Progenitor cell of endocrine pancreas (in vitro differentiated cells): ENCODE measurements at places on chromosomes 1 and 21.
A peak's percentile ranks its signal among the peaks of the same experiment; 100 is the strongest.

GRCh38 chr1:167492481-167492910 is 25.8 kb downstream of the CD247 start:
- peaks cover 17% of the 10 kb centered on the region for H3K27me3 ChIP-seq

DNA sequence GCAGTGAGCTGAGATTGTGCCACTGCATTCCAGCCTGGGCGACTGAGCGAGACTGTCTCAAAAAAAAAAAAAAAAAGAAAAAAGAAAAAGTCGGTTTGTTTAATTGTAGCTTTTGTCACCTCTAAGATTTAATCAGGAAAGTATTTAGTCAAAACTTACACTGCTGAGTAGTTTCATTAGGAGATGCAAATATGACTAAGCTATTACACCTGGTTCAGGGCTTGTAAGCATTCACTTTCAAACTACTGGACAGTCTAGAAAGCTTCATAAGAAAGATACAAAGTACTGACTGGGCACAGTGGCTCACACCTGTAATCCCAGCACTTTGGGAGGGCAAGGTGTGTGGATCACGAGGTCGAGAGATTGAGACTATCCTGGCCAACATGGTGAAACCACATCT is 75.9 kb upstream of the CACYBP start:
- H3K4me1 ChIP-seq = peaks cover 12% of the 10 kb centered on the region
- H3K27ac ChIP-seq = no peak overlapping the region
- peaks cover 14% of the 10 kb centered on the region for H3K36me3 ChIP-seq
- no peak overlapping the region for H3K4me3 ChIP-seq
- H3K27me3 ChIP-seq = no peaks in the 10 kb centered on the region

DNA sequence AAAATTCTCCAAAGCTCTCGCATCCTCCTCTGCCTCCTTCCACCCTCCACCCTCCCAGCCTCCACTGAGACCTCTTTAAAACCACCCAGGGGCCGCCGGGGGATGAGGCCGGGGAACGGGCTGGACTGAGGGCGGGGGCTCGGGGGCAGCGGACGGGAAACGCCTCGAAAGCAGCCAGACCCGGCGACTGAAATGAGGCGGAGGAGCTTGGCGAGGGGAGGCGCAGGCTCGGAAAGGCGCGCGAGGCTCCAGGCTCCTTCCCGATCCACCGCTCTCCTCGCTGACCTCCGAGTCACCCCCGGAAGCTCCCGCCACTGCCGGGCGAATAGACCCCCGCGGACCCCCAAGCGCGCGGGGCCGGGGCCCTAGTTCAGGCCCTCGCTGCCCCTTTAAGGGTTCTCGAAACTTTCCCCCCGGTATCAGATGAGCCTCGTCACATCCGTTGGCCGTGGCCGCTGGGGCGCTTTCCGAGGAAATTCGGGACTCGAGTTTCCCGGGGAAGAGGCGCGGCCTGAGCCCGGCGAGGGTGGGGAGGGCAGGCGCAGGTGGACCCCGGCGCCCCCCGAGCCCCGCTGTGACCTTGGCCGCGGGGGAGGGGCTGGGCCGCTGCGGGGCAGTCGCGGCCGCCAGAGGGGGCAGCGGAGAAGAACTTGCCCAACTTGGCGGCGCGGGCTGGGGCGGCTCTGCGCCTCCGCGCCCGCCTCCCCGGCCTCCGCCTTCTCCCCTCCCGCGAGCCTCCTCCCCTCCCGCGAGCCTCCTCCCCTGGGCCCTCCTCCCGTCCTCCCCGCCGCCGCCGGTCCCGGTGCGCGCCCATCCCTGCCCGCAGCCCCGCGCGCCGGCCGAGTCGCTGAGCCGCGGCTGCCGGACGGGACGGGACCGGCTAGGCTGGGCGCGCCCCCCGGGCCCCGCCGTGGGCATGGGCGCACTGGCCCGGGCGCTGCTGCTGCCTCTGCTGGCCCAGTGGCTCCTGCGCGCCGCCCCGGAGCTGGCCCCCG is at the start of gene BACE2:
Gene BACE2, plus strand, starts transcription at position 813 of the 995 bp plus-strand sequence. Its CDS starts 104 bp downstream, at position 917.
- peak within 1 kb of the TSS; percentile 79 for H3K4me3 ChIP-seq
- peaks cover 47% of the 10 kb centered on the region for H3K27me3 ChIP-seq
- H3K27ac ChIP-seq = no peak within 1 kb of the TSS
- H3K4me1 ChIP-seq = peaks cover 23% of the 10 kb centered on the region
- DNase-seq = peak; percentile 68
- H3K36me3 ChIP-seq = no peaks in the 10 kb centered on the region

- no peaks in the 10 kb centered on the region for H3K36me3 ChIP-seq
- H3K27ac ChIP-seq = no peak overlapping the region
- no peak for DNase-seq
- H3K4me1 ChIP-seq = no peaks in the 10 kb centered on the region
- H3K4me3 ChIP-seq = no peak overlapping the region
These were observed 79.6 kb downstream of the PDE4B start for GRCh38 chr1:65872301-65872700.

DNA sequence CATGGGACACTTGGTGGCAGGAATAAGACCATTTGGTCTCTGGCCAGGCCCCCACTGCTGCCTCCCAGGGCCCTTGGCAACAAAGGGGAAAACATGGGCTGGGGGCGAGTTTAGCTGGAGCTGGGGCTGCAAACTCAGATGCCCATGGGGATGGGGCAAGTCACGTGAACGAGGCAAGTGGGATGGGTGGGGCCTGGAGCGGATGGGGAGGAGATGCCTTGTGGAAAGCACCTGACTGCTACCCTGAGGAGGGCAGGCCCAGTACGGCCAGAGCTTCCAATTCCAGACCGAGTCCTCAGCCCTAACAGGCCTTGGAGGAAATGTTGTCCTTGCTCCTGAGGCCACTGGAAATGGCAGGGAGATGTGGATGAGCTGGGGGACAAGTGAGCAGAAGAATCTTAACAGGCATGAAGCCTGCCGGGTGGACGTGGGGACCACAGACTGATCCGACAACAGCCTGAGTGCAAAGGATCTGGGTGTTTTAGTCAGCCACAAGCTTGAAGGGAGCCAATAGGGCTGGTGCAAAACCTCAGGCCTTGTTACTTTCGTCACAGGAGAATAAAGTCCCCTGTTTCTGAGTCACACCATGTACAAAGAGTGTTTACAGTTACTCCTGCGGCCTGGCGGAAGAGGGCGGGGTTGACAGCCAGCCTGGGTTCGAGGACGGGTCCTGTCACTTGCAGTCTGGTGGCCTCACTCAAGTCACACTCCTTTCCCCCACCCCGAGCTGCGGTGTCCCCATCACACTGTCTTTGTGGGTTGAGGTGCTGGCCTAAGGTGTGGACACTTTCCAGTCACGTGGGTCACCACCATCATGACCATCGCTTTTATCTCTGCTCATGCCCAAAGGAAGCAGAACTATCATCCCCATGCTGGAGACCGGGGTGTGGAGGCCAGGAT is 19.1 kb downstream of the RUNX3 start:
- no peak overlapping the region for H3K4me3 ChIP-seq
- DNase-seq = no peak
- H3K4me1 ChIP-seq = peaks cover 3% of the 10 kb centered on the region
- H3K36me3 ChIP-seq = no peaks in the 10 kb centered on the region
- H3K27me3 ChIP-seq = peaks cover 12% of the 10 kb centered on the region

DNA sequence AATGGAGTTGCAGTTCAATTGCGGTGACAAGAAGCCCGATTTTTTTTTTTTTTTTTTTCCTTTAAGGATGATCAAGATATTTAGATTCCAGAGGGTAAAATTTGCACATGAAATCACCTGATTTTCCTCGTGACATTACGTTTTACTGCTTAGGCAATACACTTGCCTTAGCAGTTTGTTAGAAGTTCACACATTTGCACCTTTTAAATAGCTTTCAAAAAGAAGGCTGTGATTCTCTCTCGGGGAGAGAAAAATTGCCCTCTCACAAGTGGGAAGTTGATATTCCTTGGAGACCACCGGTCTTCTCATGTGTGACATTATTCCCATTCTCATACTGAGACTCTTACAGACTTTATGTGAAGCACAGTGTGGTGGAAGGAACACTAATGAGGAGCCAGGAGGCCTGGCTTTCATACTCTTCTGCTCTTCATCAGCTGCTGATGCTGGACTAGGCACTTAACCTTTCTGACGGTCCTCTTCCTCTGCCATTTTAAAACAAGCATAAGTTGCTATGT is 69.8 kb upstream of the HSPA13 start:
- H3K27ac ChIP-seq = no peak overlapping the region
- H3K4me3 ChIP-seq = no peak overlapping the region
- no peaks in the 10 kb centered on the region for H3K36me3 ChIP-seq
- H3K27me3 ChIP-seq = no peaks in the 10 kb centered on the region
- peaks cover 40% of the 10 kb centered on the region for H3K4me1 ChIP-seq
- DNase-seq = no peak

- H3K27ac ChIP-seq = peak overlapping the region; percentile 68
- H3K36me3 ChIP-seq = no peaks in the 10 kb centered on the region
- no peaks in the 10 kb centered on the region for H3K4me1 ChIP-seq
- no peak overlapping the region for H3K4me3 ChIP-seq
- no peak for DNase-seq
These were observed 397.4 kb downstream of the PTPRU start for GRCh38 chr1:29633771-29634170.

DNA sequence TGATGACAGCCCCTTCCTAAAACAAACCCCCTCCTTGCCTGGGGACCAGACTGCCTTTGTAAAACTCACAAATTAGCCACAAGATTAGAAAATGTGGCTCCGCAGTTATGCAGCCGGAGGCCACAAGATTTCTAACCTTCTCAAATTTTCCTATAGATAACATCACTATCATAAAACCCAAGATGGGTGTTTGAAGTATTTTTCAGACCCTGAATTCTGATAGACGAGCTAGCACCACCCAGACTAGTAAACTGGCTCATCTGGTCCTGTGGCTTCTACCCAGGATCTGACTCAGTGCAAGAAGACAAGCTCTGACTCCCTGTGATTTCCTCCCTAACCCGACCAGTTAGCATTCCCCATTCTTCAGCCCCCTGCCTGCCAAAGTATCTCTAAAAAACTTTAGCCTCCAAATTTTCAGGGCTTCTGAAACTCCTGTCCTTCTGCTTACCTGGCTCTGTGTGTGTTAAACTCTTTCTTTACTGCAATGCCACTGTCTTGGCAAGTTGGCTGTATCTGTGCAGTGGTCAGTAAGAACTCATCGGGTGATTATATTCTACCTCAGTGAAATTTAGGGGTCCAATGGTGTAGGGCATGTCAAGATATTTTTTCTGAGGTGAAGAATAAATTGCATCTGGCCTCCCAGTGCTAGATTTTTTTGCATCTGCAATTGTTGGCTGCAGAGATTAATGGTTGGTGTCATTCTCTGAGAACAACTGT is 102.1 kb downstream of the S1PR1 start:
- peak overlapping the region; percentile 5 for H3K27ac ChIP-seq
- no peaks in the 10 kb centered on the region for H3K36me3 ChIP-seq
- peaks cover 2% of the 10 kb centered on the region for H3K4me1 ChIP-seq
- H3K4me3 ChIP-seq = no peak overlapping the region
- no peak for DNase-seq

DNA sequence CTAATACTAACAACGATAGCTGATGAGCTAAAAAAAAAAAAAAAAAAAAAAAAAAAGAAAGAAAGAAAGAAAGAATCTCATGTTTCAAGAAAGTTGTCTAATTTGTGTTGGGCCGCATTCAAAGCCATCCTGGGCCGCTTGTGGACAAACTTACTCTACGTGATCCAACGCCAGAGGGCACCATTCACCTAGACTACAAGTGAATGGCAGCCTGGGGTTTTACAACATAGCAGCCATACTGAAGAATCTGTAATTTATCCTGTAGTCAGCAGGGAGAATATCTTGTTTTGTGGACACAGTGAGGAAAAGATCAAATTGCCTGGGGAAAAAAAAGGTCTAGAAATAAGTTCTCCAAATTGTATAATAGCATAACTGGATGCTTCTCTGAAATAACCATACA is 47.0 kb downstream of the CYP2J2 start:
- no peaks in the 10 kb centered on the region for H3K27me3 ChIP-seq
- no peak overlapping the region for H3K4me3 ChIP-seq
- no peak overlapping the region for H3K27ac ChIP-seq
- peaks cover 9% of the 10 kb centered on the region for H3K36me3 ChIP-seq

GRCh38 chr1:87129038-87129437 is 199.6 kb upstream of the LMO4 start:
- peaks cover 11% of the 10 kb centered on the region for H3K4me1 ChIP-seq
- no peak overlapping the region for H3K4me3 ChIP-seq
- H3K27me3 ChIP-seq = peaks cover 53% of the 10 kb centered on the region
- no peak for DNase-seq

DNA sequence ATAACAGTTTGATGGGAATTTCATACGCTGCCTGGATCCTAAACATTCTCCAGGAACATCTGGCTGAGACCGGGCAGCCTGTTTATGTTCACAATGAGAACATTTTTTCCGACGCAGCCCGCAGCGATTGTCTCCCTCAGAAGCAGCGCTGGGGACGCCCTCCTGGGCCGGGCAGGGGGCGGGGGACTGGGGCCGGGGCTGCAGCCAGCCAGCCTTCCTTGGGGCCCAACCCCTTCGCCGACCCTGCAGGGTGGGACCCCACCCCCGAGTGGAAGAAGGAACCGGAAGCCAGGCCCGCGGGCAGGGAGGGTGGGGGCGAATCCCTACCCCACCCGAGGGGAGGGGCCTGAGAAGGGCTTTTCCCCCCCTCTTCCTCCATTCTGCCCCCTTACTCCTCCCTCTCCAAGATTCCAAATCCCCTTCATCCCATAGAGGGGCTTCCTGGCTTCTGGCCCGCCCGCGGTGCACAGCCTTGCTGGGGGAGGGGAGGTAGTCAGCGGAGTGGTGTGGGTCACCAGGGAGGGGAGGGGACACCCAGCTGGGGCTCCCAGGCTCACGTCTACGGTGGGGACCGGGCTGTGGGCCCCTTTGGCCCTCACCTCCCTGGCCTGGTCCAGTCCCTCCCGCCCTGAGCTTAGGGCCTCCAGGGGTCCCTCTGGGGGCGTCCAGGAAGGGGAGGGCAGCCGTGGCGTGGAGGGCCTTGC is 60.6 kb downstream of the WNT9A start:
- no peaks in the 10 kb centered on the region for H3K27me3 ChIP-seq
- DNase-seq = peak; percentile 14
- H3K36me3 ChIP-seq = no peaks in the 10 kb centered on the region

DNA sequence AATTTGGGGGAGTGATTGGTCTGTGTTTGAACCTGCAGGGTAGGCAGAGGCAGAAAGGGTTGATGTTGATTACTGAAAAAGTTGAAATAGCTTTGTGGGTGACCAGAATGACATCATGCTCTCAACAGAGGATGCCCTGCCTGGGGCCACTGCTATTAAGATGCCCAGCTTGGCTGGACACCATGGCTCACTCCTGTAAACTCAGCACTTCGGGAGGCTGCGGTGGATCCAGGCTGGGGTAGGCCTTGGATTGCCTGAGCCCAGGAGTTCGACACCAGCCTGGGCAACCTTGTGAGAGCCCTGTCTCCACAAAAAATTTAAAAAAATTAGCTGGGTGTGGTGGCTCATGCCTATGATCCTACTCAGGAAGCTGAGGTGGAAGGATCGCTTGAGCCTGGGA is 42.8 kb upstream of the CACNA1E start:
- peaks cover 42% of the 10 kb centered on the region for H3K27me3 ChIP-seq
- H3K4me1 ChIP-seq = peaks cover 7% of the 10 kb centered on the region
- H3K4me3 ChIP-seq = no peak overlapping the region
- no peaks in the 10 kb centered on the region for H3K36me3 ChIP-seq
- H3K27ac ChIP-seq = no peak overlapping the region
- no peak for DNase-seq

- no peaks in the 10 kb centered on the region for H3K4me1 ChIP-seq
- DNase-seq = no peak
- no peaks in the 10 kb centered on the region for H3K36me3 ChIP-seq
- H3K27ac ChIP-seq = no peak overlapping the region
These were observed 513.0 kb downstream of the PTPRU start for GRCh38 chr1:29749024-29749945.

GRCh38 chr1:112004076-112004475 is 14.6 kb upstream of the KCND3 start:
- H3K36me3 ChIP-seq = no peaks in the 10 kb centered on the region
- H3K4me1 ChIP-seq = peaks cover 2% of the 10 kb centered on the region
- peaks cover 40% of the 10 kb centered on the region for H3K27me3 ChIP-seq

- no peak overlapping the region for H3K27ac ChIP-seq
- H3K36me3 ChIP-seq = no peaks in the 10 kb centered on the region
- DNase-seq = no peak
- no peak overlapping the region for H3K4me3 ChIP-seq
These were observed 36.8 kb upstream of the DUSP10 start for GRCh38 chr1:221778535-221779142.
